Activated CD4-positive, alpha-beta memory T cell treated with anti-CD3 and anti-CD28 coated beads, Interleukin-2, amount 10 ng/mL, durations not matched to agents 7 days and 5 days (primary cell): ENCODE measurements at places on chromosomes 3 and 15.

DNA sequence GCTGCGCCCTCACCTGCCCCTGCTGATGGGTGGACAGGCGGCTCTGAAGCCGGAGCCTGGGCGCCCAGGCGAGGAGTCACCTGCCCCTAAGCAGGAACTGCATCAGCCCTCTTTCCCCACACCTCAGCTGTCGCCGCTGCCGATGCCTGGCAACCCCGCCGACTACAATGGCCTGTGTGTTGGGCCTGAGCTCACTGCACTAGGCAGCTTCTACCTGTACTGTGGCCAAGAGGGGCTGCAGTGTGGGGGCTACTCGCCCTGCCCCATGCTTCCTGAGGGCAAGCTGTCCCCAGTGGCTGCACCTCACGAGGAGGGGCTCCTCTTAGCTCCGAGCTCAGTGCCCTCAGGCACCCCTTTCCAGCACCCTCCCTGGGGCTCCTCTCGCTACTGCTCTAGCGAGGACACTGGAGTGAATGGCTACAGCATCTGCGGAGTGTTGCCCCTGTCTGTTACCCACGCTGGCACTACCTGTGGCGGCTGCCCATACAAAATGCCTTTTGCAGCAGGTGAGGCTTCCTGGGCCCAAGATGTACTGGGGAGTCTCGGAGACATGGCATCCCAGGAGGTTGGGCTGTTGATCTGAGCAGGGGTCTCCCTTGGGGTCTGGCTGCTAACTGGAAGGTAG is 11.3 kb upstream of the CHST14 start:
- no peak for DNase-seq

DNA sequence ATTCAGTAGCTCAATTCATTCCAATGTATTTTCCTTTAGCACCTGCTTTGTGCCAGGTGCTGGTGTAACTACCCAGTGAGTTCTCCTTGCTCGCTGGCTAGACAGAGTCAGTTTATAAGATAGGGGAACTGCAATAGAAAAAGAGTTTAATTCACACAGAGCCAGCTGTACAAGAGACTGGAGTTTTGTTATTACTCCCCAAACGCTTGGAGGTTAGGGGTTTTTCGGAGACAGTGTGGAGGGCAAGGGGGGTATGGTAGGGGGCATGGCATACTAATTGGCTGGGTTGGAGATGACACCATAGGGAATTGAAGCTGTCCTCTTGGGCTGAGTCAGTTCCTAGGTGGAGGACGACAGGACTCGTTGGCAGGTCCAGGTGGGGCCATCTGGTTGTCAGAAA is 5.4 kb upstream of the CFAP91 start:
- no peak for DNase-seq

DNA sequence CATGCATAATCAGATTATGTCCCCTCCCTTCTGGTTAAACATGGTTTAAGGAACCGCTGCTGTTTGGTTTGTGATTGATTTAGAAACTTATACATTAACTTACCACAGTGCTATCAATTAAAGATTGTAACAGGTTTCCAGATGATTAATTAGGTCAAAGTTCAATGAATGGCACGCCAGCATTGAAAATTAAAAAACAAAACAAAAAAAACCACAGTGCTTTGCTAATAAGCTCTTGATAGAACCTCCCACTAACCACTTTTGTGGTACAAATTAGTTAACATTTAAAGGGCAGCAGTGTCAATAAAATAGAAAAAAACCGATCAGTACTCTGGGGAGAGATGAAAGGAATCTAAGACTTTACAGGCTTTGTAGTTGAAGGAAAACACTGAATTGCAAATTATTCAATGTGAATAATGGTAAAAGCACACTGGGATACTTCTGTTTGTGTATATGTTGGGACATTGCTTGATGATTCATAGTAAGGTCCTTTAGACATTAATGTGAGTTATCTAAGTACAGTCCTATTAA is 7.6 kb upstream of the C3orf38 start:
- DNase-seq = no peak

DNA sequence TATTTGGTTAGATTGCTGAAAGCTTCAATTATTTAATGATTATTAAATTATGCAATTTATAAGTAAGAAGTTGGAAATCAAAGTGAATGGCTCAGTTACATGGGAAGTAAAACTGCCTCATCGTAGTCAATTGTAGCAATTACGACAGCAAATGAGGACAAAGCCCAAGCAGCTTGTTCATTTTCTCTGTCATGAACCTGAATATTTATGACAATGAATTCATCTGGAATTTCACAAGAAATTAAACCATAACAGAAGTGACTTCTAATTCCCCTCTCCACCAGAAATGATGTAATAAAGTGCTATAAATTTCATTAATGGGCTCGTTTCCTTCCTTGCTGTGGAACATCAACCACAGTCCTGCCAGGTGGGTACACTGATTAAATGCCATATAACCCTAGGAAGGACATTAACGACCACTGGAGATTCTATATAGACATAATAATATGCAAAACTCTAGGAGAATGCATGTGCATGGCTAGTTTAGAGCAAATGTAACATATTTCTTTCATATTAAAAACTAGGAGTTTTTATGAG is 273.8 kb upstream of the DCBLD2 start:
- DNase-seq = no peak

DNA sequence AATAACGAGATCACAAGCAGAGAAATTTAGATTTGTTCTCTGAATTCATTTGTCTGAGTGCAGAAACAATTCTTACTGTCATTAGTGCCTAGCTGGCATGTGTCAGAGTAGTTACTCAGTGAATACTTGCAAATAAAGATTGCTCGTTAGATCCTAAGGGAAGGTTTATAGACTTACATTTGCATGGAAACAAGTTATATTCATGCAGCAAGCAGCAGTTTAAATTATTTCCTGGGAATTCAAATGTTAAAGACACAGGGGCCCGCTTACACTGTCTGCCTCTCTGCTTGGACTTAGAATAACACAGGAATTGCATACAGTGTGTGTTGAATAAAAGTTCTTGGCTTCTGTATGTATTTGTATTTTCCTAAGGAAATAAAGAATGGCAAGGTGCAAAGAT is 680.6 kb upstream of the NECTIN3 start:
- no peak for DNase-seq

GRCh38 chr3:184082465-184082864 is 14.4 kb upstream of the HTR3E start:
- DNase-seq = no peak

- DNase-seq = no peak
Observed at GRCh38 chr3:45972534-45973402, 22.9 kb downstream of the FYCO1 start.
